ENCODE measurements at places on chromosomes 13 and 19.

GRCh38 chr19:41223431-41224234 lies 4.6 kb downstream of the AXL start:
- peak; percentile 99 for DNase-seq

DNA sequence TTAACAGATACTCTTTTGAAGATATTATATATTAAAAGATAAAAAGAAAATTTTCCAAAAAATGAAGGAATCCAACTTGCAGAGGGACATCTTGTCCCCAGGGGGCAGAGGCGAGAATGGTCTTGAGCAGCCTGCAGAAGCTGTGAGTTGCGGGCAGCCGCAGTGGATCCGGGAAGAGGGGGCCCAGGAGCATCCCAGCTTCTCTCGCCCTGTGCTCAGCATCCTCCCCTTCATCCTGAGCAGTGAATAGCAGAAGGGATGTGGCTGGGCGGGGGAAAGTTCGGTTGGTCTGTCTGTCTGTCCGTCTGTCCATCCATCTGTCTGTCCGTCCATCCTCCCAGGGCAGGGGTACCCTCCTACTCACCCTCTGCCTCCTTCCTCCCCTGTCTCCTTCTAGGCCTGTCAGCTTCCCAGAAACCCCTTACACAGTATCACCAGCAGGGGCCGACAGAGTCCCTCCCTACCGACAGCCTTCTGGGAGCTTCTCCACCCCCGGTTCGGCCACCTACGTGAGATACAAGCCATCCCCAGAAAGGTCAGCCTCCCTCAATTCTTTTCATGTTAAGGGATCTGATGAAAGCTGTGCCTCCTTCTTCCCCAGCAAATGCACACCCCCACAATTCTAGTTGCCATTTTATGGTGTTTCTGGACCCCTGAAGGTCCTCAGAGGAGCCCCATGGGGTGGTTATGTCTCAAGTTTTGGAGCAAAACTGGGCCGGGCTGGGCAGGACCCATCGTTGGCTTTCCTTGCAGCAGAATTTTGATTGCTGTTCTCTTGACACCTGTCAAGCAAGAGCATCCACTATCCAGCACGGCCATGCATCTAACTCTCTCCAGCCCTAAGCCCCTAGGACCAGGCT lies 81.6 kb downstream of the DPF1 start:
- peak; percentile 57 for DNase-seq

DNA sequence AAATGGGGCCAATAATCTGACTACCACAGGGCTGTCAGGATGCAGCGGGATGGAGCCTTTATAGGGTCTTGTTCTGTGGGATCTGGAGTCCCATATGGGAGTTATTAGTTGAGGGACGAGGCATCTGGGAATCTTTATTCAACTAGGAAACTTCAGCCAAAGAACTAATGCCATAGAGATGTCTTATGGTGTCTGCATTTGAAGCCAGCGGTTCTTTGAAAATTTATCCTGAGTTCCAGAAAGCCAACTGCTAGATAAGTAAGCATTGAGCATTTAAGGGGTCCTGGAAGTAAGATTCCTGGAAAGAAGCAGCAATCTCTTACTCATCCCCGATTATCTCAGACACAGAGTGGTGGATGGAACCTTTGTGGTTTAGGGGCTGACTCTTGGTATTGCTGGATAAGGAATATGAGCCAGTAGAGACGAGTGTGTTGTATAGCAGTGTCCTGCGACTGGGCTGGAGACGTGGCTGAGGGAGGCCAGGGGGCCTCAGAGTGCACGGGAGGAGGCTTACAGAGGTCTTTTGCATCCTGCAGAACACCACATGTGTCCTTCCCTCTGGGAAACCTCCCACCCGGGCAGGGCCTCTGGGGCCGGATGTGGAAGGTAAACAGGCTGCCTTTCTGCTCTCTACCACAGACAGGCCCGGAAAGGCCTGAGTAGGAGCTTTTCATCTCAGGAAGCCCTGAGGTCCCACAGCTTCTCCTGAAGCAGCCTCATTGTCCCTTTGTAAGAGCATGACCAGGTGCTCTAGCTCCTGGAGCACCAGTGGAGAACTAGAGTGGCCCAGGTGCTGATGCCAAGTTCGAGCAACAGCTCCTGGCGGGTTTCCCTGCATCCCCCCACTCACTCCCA lies 28.8 kb downstream of the ACTN4 start:
- peak; percentile 82 for DNase-seq

DNA sequence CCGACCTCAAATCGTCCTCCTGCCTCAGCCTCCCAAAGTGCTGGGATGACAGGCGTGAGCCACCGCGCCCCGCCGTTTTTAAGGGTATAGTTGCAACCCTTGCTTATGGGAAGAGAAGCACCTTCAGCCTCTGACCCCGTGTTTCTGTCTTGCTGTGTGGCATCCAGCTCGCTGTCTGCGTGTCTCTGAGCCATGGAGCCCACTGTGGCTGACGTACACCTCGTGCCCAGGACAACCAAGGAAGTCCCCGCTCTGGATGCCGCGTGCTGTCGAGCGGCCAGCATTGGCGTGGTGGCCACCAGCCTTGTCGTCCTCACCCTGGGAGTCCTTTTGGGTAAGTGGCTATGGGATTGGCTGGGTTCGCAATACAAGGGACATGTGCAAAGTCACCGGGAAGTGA lies 29.5 kb downstream of the TMPRSS9 start:
- no peak for DNase-seq

DNA sequence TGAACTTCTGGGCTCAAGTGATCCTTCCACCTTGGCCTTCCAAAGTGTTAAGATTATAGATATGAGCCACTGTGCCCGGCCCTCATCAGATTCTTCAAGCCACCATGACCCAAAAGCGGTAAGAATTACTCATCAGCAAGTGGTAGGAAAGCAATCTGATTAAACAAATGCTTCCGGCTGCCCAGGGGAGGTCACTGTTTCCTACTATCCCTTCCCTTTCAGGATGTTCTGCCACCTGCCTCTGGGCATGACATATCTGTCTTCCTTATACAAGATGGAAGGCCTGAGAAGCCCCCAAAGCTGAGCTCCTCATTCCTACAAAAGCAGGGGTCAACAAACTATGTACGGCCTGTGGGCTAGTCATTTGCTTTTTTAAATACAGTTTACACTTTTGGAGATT lies 7.0 kb downstream of the ABHD8 start:
- DNase-seq, result peak; percentile 82

GRCh38 chr13:87884884-87885283 lies 213.7 kb downstream of the SLITRK5 start:
- DNase-seq, result peak; percentile 62

GRCh38 chr13:113597391-113598080 lies 13.0 kb downstream of the TFDP1 start:
- no peak for DNase-seq

GRCh38 chr13:83327091-83327490 lies 555.2 kb downstream of the SLITRK1 start:
- peak; percentile 7 for DNase-seq

DNA sequence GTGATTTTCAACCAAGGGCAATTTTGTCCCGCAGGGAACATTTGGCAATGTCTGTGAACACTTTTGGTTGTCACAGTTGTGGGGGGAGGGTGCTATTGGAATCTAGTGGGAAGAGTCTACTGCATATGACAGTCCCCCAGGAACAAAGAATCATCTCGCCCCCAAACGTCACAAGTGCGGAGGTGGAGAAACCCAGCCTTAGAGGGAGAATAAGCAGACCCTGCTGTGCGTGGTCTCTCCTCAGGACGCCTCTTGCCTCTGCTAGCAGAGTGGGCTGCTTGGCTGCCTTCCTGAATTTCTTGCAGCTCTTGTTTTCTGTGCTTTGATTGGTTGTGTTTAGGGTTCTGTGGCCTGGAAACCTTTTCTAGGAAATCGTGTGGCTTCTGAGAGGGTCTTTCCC lies 42.5 kb downstream of the NFIX start:
- DNase-seq, result no peak

GRCh38 chr13:23144431-23144830 lies 36.3 kb upstream of the SGCG start:
- DNase-seq, result no peak

DNA sequence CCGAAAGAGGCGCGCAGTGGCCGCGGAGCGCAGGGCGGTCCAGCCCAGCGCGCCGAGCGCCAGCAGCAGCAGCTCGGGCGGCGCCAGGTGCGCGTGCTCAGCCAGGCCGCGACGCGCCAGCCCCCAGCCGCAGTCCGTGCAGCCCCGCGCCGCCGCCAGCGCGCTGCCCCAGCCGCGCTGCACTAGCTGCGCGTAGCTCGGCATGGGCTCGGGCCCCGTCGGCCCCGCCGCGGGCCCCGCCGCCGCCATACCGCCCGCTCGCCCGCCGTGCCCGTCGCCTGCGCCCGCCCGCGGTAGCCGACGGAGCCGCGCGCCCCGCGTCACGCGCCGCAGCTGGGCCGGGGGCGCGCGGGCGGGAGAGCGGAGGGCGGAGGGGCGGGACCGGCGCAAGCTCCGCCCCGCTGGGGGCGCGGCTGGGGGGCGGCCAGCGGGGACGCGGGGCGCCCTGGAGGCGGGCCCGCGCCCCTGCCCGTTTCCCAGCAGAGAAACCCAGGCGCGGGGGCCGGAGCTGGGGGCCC lies at the start of gene CERS1:
TSS of gene CERS1 (minus strand) at position 335 of the 518 bp plus-strand sequence. CDS start at position 249, 86 bp downstream.
- DNase-seq, result peak; percentile 34

- DNase-seq, result no peak
These were observed 2.5 kb downstream of the GRTP1 start for GRCh38 chr13:113361406-113361805.

GRCh38 chr19:46745521-46746280 lies at the start of gene FKRP:
Gene FKRP (plus strand): TSS chr19:46746057. CDS start chr19:46755451, 9,394 bp downstream.
- peak; percentile 43 for DNase-seq

DNA sequence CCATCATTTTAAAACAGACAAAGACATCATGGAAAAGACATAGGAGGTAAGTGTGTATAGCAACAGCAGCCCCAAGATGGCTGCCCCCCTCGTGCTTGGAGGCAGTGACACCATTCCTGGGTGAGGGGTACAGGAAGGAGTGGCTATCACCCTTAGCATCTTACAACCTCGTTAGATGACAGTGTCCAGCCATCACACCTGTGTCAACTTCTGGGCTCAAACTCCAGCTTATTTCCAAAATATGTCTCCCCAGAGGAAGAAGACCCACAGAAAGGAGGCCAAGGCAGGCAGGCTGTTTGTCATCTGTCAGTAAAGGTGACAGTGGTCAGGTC lies 27.5 kb downstream of the EPS15L1 start:
- DNase-seq, result no peak

- DNase-seq, result peak; percentile 43
These were observed 5.1 kb upstream of the ZNF77 start for GRCh38 chr19:2949939-2950285.

- peak; percentile 93 for DNase-seq
These were observed 39.1 kb upstream of the RNF113B start for GRCh38 chr13:98216135-98216565.

DNA sequence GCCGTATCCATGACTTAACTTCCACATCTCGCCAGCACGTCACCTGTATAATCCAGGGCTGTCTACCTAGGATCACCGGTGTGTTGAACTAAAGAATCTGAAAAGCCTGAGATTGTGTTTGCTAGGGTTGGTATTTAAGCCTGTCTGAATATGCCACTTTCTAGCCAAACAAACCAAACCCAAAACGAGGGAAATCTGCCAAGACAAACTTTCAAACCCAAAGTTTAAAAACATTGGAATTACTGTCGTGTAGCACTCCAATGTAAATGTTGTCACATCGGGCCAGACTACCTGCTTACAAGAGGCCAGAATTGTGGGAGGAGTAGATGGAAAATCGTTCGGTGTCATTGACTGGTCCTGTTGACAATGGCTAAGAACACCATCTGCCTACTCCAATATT lies 747.8 kb downstream of the EFNB2 start:
- no peak for DNase-seq

DNA sequence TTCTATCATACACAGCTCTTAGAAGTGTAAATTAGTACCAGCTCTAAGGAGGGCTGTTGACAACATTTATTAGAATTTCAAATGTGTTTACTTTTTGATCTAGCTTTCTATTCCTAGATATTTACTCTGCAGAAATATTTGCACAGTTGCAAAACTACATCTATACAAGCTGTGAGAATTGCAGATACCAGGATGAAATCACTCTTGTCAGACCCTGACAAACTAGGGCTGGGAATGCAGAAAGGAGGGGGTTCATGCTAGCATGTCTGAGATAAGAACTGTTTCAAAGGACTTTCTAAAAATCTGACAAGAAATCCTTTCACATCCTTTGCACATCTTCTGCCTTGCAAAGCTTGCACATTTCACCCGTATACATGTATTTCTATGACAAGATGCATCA lies 11.8 kb upstream of the PABPC3 start:
- DNase-seq, result no peak

DNA sequence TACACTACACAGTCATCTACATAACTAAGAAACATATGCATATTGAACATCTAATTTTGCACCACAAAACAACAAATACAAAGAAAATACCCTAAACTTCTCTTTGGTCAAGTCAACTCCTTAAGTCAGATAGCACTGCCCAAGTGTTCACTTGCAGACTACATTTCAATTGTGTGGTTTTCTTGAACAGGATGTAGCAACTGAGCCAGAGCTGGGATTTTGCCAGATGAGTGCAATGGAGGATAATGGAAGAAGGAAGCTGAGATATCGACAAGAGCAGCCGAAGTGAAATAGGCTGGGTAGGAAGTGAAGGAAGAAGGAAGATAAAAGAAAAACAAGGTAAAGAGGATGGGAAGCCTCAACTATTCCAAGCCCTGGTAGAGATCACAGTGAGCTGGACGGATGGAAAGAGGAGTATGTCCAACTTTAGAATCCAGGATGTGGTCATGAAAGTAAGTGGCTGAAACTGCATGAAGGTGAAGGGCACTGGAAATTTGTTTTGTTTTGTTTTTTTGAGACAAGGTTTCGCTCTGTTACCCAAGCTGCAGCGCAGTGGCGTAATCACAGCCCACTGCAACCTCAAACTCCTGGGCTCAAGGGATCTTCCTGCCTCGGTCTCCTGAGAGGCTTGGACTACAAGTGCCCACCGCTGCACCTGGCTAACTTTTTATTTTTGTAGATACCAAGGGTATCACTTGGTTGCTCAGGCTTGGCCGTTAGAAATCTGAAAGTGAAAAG lies 15.0 kb downstream of the NUFIP1 start:
- peak; percentile 42 for DNase-seq

DNA sequence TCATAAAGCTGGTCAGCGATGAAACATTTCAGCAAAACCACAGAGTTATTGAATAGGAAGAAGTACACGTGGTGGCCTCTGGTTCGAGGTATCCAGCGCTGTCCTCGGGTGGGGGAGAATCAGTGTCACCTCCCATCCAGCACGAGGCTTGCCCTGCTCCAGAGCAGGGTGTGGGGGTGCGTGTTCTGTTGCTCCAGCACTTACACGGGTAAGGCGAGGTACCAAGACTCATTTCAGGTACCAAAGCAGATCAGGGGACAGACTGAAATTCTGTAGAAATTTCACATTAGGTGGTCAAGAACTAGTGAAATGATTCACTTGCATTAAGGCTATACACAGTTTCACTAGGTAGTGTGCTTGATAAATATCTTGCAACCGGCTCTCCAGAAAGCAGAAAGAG lies 164.2 kb upstream of the SOX1 start:
- DNase-seq, result no peak

DNA sequence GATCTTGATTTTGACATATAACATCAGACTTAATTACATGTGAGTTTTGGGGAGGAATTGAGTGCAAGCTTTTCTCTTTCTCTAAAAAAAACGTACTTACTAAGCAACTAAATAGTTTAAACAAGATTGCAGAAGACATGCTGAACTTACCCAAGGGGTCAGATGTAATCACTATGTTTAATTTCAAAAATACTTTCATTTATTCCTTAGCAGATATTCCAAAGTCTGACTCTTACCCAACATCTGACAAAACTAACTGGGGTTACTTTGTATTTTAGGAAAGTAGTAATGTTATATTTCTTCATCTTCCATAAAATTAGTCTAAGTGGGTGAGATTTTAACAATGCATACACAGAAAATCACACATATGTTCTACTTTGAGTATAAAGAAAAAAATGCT lies 270.2 kb downstream of the DNAJC15 start:
- no peak for DNase-seq

GRCh38 chr19:43675269-43675879 lies 5.4 kb upstream of the PLAUR start:
- peak; percentile 89 for DNase-seq
